ENCODE measurements at places on chromosomes 5 and 9.

DNA sequence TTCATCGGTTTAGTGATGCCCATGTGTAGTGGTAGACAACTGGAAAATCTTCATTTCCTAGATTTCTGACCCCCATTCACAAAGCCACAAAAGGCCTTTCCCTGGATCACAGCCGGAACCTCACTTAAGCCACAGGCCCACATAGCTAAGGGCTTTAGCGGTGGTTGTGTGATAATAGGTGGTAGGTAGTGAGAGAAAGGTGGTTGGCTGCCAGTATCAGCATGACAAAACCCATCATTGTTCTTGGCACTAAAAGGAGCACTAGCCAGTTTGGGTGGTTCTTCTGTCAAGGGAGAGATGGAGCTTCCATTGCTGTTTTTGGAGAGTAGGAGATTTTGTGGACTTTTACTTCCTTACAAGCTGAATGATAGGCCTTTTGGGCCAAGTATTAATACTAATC lies 9.7 kb upstream of the SLC36A2 start:
- no peak for DNase-seq

GRCh38 chr5:81506900-81507588 lies 113.1 kb upstream of the ACOT12 start:
- peak; percentile 75 for DNase-seq

DNA sequence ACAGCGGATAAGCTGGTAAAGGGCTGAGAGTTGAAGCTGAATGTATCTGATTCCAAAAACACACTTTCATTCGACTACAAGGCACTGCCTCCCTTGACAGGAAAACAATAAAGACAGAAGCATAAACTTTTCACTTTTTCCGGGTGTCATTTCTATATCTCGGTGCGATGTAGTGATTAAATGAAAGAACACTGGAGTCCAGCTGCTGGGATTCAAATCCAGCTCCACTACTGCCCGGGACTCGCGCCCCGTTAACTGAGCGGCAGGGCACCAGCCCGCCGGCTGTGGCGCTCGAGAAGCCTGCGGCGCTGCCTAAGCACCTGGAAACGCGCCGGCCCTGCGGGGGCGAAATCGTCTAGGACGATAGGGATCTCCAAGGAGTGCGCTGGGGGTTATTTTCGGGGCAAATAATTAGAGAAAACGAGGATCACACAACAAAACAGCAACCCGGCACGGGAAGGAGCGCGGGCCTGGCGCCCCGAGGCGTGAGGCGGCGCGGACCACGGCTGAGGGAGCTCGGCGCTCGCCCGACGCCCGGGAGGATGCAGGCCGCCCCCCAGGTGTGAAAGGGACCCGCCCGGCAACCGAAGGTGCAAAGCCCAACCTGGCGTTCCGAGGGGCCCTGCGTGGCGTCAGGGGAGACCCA lies 837 bp downstream of the UIMC1 start:
- DNase-seq: no peak

DNA sequence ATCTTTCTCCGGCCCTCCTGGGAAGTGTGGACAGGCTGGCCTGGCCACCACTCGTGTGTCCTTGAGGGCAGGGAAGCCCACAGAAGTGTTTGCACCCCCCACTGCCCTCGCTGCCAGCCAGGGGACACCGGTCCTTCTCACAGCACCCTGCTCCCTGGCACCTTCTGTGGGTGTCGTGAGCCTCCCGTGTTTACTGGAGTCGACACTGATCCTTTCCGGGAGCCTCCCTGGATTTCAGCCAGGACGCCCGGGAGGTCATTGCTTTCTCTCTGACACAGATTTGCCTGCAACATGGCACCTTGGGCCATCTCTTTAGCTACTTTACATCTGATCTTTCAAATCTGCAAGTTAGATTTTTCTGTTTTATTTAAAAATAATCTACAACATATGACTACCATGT lies 120.4 kb upstream of the CACNA1B start:
- no peak for DNase-seq

DNA sequence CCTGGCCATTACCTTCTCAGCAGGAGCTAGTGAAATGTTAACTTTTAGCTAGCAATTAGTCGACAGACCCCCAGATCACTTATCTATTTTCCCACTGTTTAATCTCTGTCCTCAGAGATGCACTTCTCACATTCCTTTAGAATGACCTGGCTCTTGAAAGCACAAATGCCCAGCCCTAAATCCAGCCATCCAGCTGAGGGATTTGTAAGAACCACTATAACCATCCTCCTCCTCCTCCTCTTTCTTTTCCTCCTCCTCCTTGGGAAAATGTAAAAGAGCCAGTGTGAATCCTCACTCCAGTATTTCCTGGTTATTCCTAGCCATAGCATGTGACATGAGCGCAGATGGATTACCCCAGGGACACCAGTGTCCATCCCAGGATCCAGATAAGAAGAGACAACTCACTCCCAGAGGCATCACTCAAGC lies 124.3 kb downstream of the ENC1 start:
- DNase-seq: no peak

Data from AG04450 (cell line).